Spinal cord (tissue), 10 donors: ENCODE measurements at places on chromosomes 6 and 20. TPM values are rescaled to one million over a fixed set of nuclear protein-coding genes. Genes with fewer than 3 reads are reported as not detected.

The HLA-DRA gene
- 40.9 TPM for total RNA-seq

The JARID2 gene
- 15.4 TPM for total RNA-seq

The MYLK4 gene
- 3.8 TPM for total RNA-seq

DNA sequence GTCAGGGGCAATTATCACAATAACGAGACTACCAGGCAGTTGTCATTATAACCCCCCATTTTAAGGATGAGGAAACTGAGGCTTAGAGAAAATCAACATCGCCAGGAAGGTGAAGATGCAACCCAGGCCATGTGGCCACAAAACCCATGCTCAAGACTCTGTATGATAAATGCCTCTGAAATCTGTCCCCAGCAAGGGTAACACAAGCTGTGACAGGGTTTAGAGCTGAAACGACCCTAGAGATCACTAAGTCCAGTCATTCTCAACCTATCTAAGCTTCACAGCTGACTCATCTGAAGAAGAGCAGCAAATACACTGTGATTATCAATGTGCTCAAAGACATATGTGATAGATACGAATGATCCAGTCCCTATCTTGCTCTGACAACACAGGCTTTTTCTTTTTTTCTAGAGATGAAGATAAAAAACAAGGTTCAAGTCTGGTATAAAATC is 47.0 kb downstream of the ARHGAP18 start:
- DNase-seq = no peak

DNA sequence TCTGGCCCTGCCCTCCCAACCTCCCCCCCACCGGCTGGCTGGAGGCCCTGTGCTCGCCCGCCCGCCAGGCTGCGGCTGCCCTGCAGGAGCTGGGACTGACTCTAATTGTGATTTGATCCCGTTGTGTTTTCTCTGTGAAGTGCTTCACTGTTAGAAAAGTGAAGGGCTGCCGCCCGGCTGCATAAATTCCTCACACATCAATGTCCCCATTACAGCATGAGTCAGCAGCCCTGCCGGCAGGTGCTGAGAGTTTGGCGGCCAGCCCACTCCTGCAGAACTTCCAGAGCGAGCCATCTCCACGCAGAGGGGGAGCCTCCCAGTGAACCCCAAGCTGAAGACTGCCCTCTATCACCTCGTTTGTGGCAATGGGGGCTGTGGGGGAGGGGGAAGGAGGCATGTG is 137.9 kb downstream of the DLL1 start:
- DNase-seq = peak; percentile 80
